Natural killer cell (primary cell): ENCODE measurements at places on chromosomes 11 and 22.
A peak's percentile ranks its signal among the peaks of the same experiment; 100 is the strongest.

DNA sequence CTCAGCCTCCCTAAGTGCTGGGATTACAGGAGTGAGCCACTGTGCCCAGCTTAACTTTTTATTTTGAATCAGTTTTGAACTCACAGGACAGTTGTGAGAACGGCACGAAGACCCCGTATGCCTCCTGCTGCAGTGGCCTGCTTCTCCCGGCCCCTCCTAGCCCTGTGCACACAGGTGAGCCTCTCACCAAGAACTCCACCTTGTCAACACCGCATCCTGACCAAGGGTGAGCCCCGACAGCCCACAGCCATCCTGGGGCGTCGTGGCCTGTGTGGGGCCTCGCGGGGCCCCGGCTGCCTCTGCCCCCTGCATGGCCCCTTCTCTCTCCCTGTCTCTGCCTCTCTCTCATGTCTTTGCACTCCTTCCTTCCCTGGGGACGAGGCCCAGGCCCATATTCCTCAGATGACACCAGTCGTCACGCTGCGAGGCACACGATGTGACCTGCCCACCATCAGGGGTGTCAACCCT is 38.8 kb downstream of the GNB1L start:
- DNase-seq = no peak

DNA sequence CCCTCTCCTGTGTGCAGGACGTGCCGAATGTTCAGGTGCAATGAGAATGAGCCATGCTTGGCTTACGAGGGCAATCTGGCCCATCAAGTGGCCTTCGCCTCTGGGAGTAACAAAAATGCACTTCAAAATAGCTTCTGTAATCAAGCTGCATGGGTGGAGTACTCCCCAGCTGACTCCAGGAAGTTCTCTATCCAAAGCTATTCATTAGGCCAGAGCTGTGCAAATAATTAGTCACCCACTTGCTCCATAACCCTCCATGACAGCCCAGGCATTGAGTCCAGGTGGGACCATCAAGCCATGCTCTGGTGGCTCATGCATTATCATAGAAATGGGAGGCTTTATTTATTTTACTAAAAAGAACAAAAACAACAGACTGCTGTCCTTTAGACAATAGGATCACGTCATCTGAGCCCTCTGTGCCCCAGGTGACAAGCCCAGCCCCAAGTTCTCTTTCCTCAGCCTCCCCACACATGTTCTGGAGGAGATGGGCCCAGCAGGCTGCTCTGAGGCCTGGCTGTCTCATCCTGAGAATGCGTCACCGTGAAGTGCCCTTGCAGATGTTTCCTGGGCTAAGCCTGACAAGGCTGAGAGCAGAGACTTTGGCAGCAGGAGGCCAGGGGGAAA is 244.7 kb downstream of the ETS1 start:
- DNase-seq = peak; percentile 74

DNA sequence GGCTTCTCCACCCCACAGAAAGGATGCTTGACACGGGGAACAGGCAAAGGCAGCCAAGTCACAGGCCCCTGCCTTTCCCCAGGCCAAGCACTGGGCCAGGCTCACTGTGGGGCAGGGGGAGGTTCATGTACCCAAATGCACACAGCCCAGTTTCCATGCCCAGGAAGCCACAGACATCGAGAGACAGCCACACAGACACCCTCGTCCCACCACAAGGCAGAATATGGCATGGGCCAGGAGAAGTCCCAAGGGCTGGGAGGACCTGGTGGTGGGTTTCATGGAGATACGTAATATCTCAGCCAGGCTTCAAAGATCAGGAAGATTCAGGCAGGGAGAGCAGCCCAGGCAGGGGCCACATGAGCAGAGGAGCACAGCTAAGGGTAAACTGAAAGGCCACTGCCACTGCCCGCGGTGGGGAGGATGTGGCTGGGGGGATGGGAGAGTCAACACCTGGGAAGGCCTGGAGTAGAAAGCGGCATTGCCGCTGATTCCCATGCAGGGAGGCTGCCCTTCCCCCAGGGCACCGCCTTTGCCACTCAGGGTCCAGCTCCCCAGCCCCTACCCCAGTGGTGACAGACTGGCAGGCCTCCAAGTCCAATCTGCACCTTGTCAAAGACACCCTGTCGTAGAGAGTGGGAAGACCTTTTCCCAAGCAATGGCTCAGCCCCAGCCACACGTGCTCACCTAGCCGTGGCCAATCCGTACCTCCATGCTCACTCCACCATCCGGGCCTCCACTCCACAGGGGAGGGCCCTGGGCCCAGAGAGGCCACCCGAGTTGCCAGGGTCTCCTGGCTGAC is 2.4 kb upstream of the MFNG start:
- DNase-seq = no peak

GRCh38 chr22:44723801-44724200 is 21.8 kb downstream of the PRR5 start:
- no peak for DNase-seq

DNA sequence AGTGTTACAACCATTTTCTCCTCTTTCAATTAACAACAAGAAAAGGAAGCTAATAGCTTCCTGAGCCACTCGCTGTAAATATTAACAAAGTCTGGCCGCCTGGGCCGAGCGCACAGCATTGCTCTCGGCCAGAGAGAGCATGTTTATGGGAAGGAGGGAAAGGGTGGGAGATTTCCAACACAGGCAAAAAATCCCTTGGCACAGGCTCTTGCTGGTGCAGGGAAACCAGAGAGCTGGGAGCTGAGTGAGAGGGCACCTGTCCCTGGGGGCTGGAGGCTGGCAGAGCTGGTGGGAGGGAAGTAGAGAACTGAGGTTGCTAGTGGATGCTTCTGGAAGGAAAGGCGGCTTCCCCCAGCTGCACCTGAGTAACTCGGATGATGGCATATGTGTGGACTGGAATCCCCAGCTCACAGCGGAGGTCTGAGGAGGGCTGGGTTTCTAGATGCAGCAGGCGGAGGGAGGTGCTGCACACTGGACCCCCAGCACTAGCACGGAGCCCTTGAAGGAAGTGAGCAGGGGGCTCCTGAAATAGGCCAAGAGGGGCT is 59.6 kb downstream of the FLRT1 start:
- no peak for DNase-seq

DNA sequence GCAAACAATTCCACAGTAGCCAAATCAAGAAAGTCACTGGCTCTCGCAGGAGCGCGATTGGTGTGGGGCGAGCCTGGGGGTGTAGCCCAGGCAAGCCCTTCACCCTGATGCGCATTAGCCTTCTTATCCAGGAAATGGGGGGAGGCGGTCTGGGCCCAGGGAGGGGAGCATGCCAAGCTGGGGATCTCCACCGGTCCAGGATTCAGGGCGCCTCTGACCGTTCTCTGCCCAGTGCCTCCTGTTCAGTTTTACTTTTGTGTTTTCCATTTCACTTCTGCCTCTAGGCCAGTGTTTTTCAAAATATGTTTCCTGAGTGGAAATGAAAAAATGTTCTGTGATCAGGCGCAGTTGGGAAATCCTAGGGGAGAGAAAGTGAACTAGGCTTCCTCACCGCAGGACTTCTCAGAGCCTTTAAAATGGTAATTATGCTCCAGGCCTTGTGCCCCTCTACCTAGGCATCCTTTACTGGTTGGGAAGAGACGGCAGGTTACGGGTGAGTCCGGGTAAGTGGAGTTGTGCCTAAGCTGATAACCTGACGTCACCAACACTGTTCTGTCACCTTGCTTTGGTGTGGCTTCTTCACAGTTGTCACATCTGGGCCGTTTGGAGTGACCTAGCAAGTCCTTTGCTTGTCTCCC is 18.4 kb downstream of the LRP5 start:
- no peak for DNase-seq

- no peak for DNase-seq
Measured at GRCh38 chr11:119424276-119424675, 1.3 kb upstream of the THY1 start.

DNA sequence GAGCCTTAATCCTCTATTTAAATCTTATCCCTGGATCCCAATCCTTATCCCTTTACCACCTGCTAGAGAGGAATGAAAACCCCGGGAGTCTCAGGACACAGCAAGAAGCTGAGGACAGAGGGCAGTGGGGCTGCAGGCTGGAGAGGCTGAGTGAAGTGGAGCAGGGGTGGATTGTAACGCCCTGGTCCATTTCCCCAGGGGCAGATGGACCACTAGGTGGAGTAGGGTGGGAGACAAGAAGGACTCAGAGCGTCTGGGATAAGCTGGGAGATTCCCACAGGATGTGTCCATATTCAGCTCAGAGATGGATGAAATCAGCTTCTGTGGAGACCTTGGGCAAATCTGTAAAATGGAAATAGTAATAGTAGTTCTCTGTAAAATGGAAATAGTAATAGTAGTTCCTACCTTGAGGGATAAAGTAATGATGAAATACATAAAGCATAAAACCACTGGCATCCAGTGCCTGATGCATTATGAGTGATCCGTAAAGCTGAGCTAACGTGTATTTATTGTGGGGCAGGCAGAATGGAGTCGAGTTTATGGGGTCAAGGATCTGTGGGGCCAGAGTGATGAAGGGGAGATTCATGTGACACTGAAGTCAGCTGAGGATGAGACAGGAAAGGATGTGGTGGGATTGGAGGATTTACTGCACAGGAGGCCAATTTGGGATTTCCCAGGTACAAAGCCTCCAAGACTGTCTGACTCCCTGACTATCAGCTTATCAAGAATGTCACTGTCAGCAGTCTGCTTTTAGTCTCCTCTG is 1.9 kb upstream of the ROBO4 start:
- no peak for DNase-seq

GRCh38 chr22:36334821-36335603 is 52.8 kb downstream of the MYH9 start:
- DNase-seq = no peak

DNA sequence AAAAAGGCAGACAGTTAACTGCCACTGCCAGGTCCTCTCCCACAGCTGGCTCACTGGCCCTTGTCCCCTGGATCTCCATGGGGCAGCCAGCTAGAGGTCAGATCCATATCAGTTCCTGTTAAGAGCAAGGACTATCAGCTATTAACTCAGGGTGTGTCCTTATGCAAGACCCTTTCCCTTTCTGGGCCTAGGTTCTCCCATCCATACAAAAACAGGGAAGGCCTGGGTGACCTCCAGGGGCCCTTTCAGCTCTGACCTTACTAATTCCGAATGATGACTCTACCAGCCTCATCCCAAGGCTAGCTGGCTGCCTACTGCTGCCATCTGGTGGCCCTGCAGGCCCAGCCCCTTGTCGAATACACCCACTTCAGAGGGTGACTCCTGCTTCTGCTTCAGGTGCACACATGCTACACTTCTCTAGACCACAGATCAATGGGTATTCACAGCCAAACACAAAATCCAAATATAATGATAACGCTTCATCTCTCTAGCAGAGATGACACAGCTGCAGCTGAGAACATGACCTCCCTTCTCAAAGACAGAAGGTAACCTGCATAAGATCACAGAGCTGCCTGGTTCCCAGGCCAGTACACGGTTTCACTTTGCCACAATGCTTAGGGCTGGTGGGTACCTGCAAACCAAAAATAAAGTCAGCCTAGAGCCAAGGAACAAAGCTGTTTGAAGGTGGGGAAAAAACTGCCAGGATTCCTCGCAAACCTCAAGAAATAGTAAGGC is 34.1 kb downstream of the SERGEF start:
- peak; percentile 19 for DNase-seq

- no peak for DNase-seq
Measured at GRCh38 chr11:12469451-12469850, 92.1 kb downstream of the PARVA start.

DNA sequence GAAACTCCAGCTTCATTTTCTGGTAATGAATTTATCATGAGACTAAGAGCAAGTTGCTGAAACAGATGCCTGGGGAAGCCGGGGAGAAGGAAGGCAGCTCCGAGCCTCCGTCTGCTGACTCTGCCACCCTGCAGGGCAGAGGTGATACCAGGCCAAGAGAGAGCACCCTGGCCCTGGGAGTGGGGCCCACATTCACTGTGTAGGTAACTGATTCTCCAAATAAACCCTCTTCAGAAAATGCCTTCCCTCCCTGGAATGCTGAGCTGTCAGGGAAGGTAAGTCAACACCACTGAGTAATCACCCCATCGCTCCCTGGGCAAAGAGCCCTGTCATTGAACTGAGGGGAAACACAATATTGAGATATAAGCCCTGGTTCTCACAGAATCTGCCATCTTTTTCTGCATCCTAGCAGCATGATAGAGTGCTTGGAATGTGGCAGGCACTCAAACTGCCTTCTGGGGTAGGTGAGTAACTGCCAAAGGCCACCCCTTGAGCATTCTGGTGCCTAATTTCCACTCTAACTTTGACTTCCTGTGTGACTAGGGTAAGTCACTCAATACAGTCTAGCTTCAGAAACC is 147.6 kb downstream of the SPATA19 start:
- no peak for DNase-seq

DNA sequence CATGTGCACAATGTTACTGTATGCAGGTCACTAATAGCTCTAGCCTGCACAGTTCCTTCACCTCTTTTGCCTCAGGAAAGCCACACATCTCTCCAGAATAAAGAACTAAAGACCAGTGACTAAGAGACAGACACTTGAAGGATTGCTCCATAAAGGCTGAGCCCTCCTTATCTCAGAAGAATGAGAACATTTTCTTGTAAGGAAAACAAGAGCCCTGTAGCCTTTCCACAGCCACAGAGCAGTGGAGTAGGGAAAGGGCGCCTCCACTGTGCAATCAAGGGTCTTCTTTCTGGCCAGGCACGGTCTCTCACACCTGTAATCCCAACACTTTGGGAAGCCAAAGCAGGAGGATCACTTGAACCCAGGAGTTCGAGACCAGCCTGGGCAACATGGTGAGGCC is 202.6 kb upstream of the TMEM45B start:
- no peak for DNase-seq

DNA sequence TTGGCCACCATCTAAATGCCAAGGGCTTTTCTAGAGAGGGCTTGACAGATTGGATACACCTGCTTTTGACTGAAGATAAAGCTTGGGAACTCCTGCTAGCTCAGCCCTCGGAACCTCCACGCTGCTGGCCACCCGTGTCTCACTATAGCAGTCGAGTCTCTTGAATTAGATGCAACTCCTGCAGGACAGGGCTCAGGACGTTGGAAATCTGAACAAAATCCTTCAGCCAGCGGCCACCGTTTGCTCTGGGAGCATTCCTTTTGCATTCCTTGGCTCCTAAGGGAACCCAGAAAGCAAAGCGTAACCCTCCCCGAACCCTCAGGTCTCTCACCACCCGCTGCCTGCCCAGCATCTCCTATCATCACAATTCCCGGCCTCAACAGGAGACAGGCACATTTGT is 77.8 kb downstream of the GRIK4 start:
- DNase-seq = no peak

DNA sequence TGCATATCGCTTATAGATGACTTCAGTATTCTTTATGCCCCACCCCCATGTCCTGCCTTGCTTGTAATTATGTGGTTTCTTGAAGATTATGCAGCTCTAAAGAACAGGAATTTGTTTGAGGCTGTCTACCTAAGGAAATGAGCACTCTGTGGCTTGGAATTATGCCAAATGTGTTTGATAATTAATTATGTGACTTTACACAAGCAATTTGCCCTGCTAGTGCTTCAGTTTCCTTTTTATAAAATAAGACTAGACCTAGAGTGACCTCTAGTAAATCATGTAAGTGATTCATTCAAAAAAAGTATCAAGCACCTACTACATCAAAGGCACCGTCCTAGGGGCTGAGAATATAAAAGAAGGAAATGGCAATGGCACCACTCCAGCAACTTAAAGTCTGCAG is 491.5 kb upstream of the KIRREL3 start:
- no peak for DNase-seq

GRCh38 chr22:19767427-19768341 is 7.1 kb downstream of the TBX1 start:
- DNase-seq = no peak
